Pons (tissue), 1 donor: ENCODE measurements at places on chromosomes 4 and X.

GRCh38 chr4:76545226-76545884 lies 110.3 kb downstream of the SHROOM3 start:
- DNase-seq, result no peak

- no peak for DNase-seq
These were observed 311.4 kb downstream of the EPHA5 start for GRCh38 chr4:65358914-65359313.

DNA sequence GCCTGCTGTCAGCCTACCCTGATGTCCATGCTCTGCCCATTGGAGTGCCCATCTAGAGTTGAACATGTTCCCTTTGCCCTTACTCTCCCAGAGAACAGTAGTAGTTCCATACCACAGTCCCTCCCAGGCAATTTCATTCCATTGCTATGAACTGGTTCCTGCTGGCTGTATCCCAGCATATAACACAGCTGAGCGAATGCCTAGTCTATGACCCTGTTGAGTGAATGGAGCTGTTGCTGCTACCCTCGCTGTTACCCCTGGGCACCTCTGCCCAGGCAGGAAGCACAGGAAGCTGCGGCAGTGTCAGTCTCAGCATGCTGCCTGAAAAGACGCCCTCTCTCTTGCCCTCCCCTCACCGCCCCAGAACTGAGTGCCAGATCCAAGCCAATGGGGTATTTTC lies 73.3 kb downstream of the SOX3 start:
- no peak for DNase-seq

- no peak for DNase-seq
These were observed 235.1 kb downstream of the QDPR start for GRCh38 chr4:17276776-17277175.

GRCh38 chr4:155535802-155536454 lies 130.7 kb upstream of the GUCY1A1 start:
- no peak for DNase-seq

DNA sequence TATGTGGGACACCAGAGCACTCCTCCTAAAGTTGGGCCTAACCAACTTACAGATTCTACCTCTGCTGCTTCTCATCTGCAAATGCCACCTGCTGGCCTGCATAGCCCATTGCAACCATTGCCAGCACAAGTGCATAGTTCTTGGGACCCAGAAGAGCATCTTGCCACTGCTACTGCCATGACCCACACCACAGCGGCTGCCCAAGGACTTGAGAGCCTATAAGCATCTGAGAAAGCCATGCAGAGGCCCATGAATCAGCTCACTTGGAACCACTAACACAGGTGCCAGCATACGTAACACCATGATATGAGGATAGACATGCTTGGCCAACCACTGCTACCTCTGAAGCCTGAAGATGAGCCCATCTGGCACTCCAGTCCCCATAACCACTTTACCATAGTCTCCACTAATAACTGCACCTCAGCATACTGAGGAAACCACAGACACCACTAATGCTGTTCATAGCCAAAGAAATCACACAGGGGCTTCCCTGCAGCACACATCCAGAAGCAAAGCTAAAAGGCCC lies 258.1 kb upstream of the AGTR2 start:
- no peak for DNase-seq

- peak; percentile 93 for DNase-seq
These were observed at the start of gene RASGEF1B for GRCh38 chr4:81471588-81472280. Gene RASGEF1B (minus strand): TSS chr4:81471907. CDS start chr4:81459508, 12,399 bp downstream.

GRCh38 chrX:83419030-83419792 lies 88.9 kb upstream of the POU3F4 start:
- no peak for DNase-seq

- DNase-seq, result no peak
These were observed 300.4 kb upstream of the CPEB2 start for GRCh38 chr4:14701896-14702295.
